ENCODE measurements at places on chromosomes 6 and 20.

- peak; percentile 4 for DNase-seq
Observed at GRCh38 chr20:57389695-57390603, 1.2 kb upstream of the RBM38 start.

DNA sequence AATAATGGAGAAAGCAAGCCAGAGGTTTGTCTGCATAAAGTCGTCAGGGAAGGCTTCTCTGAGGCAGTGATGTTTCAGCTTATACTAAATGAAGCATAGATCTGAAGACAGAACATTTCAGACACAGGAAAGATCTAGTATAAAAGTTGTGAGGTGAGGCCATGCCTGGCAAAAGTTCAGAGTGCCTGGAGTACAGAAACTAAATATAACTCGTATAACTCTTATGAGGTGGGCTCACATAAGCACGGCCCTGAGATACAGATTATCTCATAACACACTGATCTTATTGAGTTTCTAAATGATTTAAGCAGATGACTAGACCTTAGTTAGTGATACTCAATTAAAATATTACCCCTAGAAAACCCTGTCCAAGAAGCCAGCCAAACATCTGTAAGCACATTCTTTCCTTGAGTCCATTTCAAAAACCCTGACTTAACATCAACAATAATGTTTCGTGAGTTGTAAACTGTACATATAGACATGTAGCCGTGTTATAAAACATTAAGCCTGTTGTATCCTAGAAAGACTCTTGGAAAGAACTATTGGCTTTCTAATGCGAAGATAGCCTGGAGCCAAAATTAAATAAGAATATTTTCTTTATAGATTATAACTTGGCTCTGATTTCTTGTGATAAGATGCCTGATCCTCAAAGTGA is 667.6 kb downstream of the TENT5A start:
- no peak for DNase-seq

- peak; percentile 94 for DNase-seq
Observed at GRCh38 chr6:69090132-69090531, 455.1 kb downstream of the ADGRB3 start.

- DNase-seq: no peak
Observed at GRCh38 chr6:31718265-31718664, 3.1 kb downstream of the LY6G6D start.

GRCh38 chr6:15148356-15148946 is 97.4 kb upstream of the JARID2 start:
- peak; percentile 73 for DNase-seq

- DNase-seq: no peak
Observed at GRCh38 chr6:56789342-56789741, 146.7 kb upstream of the DST start.

- DNase-seq: peak; percentile 41
Observed at GRCh38 chr6:28137505-28137981, 4.1 kb upstream of the ZKSCAN8 start.

DNA sequence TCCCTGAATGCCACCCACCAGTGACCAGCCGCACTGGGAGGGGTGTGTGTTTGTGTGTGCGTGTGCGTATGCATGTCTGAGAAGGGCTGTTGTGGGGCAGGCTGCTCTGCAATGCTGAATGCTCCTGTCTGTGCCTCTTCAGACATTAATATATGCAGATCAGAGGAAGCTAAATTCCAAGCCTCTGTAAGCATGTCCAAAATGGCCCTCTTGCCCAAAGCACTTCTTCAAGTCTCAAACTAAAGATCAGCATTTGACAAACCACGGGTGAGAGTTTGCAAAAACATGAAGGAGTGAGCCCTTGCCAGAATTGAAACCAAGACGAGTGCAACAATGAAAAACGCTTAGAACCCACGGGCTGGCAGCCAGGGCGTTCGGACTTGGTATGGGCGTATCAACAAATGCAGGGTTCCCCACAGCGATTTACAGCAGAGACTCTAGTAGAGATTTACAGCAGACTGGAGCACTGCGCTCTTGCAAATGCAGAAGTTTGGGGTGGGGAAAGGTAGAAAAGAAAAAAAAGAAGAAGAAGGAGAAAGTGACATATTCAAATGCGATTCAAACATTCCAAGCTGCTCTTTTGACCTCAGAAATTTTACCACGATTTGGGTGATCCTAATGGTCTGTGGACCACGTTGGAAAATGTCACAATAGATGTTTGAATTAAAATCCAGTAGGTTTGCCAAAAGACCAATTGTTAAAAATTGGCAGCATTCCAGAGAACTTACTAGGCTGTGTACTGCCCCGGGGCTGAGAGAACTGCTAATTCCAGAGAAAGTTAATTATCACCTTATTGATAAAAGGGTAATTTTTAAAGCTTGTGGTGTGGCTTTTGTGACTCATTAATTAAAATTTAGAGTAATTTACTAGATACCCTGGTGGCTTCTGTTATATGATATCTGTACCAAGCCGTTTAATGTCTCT is 3.5 kb downstream of the SCML4 start:
- DNase-seq: peak; percentile 22

DNA sequence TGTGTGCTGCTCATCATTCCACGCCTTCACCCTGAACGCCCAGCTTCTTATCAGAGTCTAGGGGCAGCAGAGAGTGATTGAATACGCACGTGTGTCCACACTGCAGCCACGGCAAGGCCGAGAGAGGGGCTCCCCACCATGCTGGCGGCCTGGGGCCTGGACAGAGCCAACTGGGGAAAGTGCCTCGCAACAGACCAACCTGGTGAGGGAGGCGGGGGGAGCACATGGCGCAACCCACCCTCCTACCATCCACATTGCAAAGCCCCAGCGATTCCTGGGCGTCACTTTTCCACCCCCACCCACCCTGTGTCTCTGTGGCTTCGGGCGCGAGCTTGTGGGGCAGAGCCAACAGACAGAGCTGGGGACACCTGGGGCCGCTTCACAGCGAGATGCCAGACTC is 66.4 kb upstream of the DUSP22 start:
- no peak for DNase-seq

DNA sequence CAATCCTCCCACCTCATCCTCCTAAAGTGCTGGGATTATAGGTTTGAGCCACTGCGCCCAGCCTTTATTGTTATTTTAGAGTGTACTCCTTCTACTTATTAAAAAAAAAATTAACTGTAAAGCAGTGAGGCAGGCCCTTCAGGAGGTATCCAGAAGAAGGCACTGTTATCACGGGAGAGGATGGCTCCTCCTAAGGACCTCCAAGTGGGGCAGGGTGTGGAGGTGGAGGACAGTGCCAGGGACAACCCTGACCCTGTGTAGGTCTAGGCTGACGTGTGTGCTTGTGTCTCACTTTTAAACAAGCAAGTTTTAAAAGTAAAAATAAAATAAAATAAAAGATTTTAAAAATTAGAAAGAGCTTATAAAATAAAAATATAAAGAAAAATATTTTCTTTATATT is 23.7 kb upstream of the TAF4 start:
- no peak for DNase-seq
